ENCODE measurements at places on chromosomes 2 and 18. TPM values are rescaled to one million over a fixed set of nuclear protein-coding genes. Genes with fewer than 3 reads are reported as not detected.
A peak's percentile ranks its signal among the peaks of the same experiment; 100 is the strongest.

DNA sequence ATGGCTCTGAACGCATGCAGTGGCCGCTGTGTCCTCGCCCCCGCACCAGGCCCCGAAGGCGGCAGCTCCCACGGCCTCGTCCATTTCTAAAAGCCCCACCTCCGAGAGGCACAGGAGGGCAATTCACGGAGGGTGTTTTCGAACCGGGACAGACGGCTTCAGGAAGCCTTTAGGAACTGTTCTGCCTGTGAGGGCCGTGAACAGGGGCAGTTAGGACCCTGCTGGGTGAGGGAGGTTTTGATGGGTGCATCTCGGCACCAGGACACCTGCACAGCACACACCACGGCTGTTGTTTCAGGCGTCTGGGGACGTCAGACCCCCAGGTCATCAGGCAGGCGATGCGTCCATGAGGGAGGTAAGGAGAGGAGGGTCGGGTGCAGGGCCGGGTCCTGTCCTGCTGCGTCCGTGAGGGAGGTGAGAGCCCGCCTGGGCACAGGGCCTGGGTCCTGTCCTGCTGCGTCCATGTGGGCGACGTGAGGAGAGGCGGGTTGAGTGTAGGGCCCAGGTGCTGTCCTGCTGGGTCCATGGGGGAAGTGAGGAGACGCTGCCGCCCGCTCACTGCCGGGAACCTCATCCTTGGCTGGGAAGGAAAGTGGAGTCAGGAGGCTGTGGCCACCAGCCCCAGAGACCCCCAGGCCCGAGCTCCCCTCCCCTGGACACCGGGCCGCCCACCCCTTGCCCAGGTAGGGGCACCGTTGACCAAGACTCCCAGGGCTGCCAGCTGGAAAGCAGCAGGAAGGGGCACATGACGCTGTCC lies 25.5 kb upstream of the KCNG2 start:
- no peak overlapping the region for H3K27ac ChIP-seq
- no peaks in the 10 kb centered on the region for H3K4me1 ChIP-seq
- no peak overlapping the region for H3K4me3 ChIP-seq
- H3K36me3 ChIP-seq = no peaks in the 10 kb centered on the region
- DNase-seq = no peak

Gene WDPCP
- total RNA-seq = 22.9 TPM

Gene OXER1
- 2.7 TPM for total RNA-seq

- no peak overlapping the region for H3K4me3 ChIP-seq
- no peaks in the 10 kb centered on the region for H3K27me3 ChIP-seq
- H3K27ac ChIP-seq = no peak overlapping the region
- H3K4me1 ChIP-seq = no peaks in the 10 kb centered on the region
- DNase-seq = no peak
Measured at GRCh38 chr2:202161151-202161835, 77.1 kb downstream of the SUMO1 start.

DNA sequence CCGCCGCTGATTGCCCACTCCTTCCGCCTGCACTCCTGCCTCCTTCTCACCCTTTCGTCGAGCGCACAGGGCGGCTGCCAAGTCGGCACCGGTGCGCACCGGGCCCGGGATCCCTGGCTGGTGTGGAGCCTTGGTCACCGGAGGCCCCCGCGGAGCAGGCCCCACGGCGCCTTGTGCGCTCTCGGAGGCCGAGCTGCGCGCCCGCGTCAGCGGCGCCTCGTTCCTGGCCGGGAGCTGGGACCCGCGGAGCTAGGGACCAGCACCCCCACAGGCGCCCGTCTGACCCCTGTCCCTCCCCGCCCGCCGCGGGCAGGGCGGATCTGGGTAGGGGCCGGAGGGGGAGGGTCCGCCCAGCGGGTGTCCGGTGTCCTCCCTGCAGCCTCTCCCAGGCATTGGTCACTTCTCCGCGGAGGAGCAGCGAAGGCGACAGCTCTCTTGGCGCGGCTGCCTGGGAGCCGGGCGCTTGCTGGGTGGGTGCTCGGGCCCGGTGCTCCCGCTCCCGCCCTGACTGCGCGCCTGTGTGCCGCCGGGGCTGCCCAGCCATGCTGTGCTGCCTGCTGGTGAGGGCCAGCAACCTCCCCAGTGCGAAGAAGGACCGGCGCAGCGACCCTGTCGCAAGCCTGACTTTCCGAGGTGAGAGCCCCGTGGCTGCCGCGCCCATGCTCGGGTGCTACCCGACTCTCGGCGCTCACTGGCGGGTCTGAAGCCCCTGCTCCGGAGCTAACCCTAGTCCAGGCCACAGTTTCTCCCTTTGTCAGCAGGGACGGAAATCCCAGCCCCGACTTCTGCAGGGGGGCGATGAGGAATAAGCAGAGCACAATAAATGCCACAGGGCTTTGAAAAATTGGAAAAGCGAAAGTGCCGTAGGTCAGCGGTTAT lies 13.2 kb downstream of the DYSF start:
- peaks cover 11% of the 10 kb centered on the region for H3K4me1 ChIP-seq
- H3K36me3 ChIP-seq = no peaks in the 10 kb centered on the region
- peak; percentile 12 for DNase-seq
- no peak overlapping the region for H3K27ac ChIP-seq

GRCh38 chr2:120052597-120052996 lies 39.7 kb downstream of the EPB41L5 start:
- H3K36me3 ChIP-seq = no peaks in the 10 kb centered on the region
- no peak for DNase-seq
- no peaks in the 10 kb centered on the region for H3K4me1 ChIP-seq
- no peak overlapping the region for H3K27ac ChIP-seq
- H3K27me3 ChIP-seq = no peaks in the 10 kb centered on the region
- no peak overlapping the region for H3K4me3 ChIP-seq

GRCh38 chr18:22173221-22173927 lies 4.0 kb downstream of the GATA6 start:
- H3K4me3 ChIP-seq = no peak overlapping the region
- H3K4me1 ChIP-seq = peaks cover 35% of the 10 kb centered on the region
- H3K27me3 ChIP-seq = peaks cover 47% of the 10 kb centered on the region
- no peak for DNase-seq

Gene SLC19A3
- total RNA-seq = not detected

Gene CREG2
- total RNA-seq = not detected

DNA sequence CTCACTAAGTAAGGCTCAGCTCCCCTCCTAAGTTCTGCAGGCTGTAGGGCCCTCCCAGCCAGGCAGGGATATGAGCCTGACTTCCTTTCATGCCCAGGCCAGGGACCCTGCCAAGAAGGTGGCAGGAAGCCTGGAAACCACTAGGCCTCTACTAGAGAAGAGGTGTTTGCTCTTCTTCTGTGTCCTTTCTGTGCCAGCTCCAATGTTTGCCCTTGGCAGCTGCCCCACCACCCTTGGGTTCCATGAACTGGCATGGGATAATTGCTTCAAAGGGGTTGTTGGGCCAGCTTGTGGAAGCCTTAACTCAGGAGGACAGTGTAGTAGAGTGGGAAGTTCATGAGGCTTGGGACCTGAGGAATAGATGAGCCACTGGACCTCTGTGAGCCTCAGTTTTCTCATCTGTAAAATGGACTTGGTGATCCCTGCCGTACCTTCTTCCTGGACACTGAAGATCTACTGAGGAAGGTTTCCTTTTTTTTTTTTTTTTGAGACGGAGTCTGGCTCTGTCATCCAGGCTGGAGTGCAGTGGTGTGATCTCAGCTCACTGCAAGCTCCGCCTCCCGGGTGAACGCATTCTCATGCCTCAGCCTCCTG lies 3.9 kb downstream of the SLC35F6 start:
- H3K27me3 ChIP-seq = no peaks in the 10 kb centered on the region
- peak overlapping the region; percentile 10 for H3K27ac ChIP-seq
- H3K36me3 ChIP-seq = no peaks in the 10 kb centered on the region

GRCh38 chr2:26139269-26140183 lies 33.4 kb upstream of the GAREM2 start:
- no peak overlapping the region for H3K27ac ChIP-seq
- no peak overlapping the region for H3K4me3 ChIP-seq
- no peaks in the 10 kb centered on the region for H3K4me1 ChIP-seq
- peaks cover 15% of the 10 kb centered on the region for H3K36me3 ChIP-seq
- no peaks in the 10 kb centered on the region for H3K27me3 ChIP-seq

Gene TMEM37
- not detected for total RNA-seq

Gene SDC1
- total RNA-seq = 0.63 TPM

DNA sequence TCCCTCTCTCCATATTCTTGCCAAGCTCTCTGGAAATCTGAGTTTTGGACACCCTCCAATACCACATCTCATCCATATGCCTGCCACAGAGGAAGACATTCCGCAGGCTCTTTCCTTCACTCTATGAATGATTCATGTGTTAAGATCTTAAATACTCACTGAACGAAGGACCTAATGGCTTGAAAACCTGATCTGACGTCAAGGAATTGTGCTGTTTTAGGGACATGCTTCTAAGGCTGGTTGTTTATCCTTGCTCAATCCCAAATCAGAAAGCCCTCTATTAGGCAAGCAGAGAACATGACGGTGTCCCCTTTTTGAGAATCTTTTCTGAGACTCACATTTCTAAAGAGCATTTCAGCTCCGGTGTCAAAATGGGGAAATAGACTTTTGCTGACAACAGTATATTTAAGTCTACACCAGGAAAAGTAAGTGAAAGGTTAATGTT lies 83.7 kb upstream of the GALNT5 start:
- H3K36me3 ChIP-seq = no peaks in the 10 kb centered on the region
- H3K27ac ChIP-seq = no peak overlapping the region
- H3K4me3 ChIP-seq = no peak overlapping the region
- no peak for DNase-seq
